ENCODE measurements at places on chromosomes 1 and 21. TPM values are rescaled to one million over a fixed set of nuclear protein-coding genes. Genes with fewer than 3 reads are reported as not detected.

DNA sequence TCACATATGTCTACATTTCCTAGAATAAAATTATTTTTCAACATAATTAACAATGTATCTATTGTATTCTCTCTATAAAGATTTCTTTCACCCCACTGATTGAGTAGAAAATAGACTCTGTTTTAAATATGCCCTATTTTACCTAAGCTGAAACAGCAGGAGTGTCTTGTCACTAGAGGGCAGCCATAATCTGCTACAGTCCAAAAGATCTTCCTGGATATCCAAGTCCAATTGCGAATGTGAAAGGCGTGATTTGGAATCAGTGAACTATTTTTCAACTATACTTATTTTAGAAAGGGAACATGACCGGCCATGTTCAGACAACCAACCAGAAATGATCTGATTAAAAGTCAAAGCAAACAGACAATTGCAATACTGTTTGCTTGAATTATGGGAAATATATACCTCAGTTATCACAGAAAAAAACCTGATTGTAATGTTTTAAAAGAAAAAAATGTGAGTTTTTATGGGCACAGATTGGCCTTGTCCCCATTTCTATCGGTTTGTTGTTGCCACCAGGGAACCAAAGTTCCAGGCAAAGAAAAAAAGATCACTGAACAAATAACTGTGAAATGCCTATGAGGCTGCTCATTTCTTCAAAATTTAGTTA, 1211.0 kb upstream of the ADGRL4 start:
- DNase-seq = peak; percentile 62

DNA sequence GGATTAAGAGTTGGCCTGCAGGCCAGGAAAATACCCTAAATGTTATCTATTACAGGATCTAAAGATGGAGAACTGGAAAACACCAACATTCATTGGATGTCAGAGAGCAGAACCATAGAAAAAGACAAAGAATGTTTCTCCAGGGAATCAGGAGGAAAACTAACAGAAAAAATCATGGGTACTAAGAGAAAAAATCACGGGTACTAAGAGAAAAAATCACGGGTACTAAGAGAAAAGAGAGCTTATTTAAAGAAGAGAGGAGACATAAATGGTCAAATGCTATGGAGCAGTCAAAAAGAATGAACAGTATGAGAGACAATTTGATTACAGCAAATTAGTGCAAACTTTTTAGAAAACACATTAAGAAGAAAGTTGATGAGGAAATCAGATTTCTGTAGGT, 73.8 kb upstream of the SERBP1 start:
- DNase-seq = no peak

DNA sequence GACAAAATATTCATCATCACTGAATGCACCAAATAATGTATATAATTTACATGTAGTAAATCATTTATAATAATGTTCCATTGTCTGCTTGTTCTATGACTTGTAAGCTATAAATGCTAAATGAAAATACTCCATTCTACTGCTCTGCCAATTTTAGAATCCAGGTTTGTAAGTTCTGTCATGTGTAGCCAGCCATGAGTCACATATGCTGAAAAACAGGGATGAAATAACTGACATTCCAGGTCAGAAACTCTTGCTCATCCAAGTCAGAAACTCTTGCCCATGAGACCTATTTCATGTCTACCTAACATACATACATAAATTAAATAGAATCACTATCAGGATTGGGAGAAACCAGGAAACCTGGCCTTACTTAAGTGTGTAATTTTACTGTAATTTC, 95.6 kb downstream of the ASH1L start:
- no peak for DNase-seq

GRCh38 chr1:37031429-37031828, 2.9 kb downstream of the GRIK3 start:
- no peak for DNase-seq

The AMY1A gene
- polyA plus RNA-seq = not detected

GRCh38 chr1:172719066-172719627, 60.2 kb downstream of the FASLG start:
- no peak for DNase-seq

GRCh38 chr1:156749419-156750118, 1.9 kb downstream of the HDGF start:
- DNase-seq = peak; percentile 86

DNA sequence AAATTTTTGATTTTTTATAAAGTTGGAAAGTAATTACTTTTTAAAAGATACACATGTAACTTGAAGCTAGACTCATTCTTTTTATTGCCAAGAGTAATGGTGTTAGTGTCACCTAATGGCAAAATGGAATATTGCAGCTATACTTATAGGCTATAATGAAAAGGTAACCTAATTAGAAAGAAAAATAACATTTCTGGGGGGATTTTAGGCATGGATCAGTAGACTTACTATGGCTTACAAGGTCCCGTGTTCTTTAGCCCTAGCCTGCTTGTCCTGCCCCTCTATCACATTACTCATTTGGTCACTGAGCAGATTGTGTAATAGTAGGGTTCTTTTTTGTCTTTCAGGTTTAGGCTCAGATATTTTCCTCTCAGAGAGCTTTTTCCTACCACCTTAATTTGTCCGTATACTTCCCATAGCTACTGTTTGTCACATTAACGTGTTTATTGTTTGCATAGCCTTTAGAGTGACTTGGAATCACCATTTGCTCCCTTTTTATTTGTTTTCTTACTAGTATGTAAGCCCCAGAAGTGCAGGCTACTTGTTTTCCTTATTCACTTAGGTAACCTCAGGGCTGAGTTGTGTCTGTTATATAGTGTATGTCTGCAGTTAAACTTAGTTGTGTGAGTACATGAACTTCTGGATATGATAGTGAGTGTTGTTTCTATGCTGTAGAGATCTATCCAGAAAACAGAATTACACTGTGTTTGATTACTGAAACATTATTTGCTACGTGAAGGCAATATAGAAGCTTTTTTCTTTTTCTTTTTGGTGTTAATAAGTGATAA, 58.7 kb downstream of the RABGAP1L start:
- peak; percentile 16 for DNase-seq

DNA sequence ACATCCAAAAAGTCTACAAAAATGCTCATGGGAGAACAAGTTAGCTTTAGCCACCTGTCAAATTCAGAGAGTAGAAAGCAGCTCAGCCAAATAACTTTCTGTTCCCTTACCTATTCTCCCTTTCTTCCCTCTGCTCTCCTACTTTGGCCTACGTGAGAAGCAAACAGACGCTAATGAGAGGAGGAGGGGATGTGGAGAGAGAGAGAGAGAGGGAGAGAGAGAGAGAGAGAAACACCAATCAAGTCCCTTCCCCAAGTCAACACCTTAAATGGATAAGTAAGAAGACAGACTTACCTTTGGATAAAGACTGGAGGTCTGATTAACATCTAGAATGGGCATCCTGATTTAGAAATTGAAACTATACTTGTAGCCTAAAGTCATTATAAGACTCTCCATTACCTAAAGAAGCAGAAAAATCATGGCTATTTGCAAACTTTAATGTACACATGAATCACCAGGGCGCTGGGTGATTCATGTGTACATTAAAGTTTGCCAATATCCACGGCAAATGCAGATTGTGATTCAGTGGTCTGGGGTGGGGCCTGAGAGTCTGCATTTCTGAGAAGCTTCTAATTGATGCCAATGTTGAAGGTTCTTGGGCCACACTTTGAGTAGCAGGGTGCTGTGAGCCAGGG, 13.1 kb upstream of the DUSP12 start:
- no peak for DNase-seq

The TMPRSS15 gene
- 0.01 TPM for polyA plus RNA-seq

GRCh38 chr1:52911541-52911940, 10.0 kb downstream of the ECHDC2 start:
- DNase-seq = no peak

The PLD5 gene
- 0.36 TPM for polyA plus RNA-seq

DNA sequence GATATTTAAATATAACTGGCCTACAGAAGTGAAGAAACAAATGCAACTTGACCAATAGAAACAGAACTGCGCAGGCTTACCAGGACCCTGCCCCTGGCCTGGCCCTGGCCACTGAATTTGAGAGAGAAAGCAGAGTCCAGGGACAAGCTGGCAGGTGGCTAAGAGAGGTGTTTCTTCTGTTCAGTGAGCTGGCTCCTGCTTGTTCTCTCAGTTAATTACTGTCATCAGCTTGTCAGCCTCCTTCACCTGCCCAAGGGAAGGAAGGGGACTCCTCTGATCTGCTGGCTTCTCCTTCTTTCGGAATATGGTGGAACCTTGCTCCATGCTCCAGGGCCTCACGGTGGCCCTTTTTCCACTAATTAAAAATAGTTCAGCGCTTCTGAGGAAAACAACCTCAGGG, 388.4 kb downstream of the DISC1 start:
- no peak for DNase-seq

DNA sequence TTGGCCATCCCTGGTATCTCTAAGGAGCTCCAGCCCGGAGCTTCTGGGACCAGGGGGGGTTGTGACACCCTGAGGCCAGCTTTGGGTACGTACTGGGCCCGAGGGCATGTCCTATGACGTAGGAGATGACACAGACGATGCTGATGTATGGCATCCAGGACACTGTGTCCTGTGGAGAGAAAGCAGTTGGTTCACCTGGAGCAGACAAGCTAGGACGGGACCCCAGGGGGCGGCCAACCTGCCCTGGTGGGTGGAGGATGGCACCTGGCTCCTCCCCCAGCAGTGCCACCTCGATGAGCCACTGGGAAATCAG, 12.1 kb upstream of the SLC2A7 start:
- no peak for DNase-seq

The UBE2J2 gene
- polyA plus RNA-seq = 52.9 TPM

DNA sequence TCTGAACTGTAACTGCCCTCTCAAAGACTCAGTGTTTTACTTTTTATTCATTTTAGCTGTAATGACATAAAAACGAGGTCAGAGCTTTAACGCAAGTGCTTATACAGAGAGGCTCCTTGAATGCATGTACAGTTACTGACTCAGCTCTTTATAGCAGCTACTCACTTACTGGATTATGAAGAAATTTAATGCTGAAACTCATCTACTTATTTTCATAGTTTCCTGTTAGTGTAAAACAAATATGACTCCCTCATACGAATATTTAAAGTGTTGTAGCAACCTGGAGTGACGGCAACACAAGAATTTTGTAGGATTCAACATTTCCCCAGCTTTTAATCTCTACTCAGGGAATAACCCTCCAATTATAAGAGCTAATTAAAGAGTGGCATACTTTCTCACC, 32.7 kb downstream of the ADSS2 start:
- DNase-seq = no peak

DNA sequence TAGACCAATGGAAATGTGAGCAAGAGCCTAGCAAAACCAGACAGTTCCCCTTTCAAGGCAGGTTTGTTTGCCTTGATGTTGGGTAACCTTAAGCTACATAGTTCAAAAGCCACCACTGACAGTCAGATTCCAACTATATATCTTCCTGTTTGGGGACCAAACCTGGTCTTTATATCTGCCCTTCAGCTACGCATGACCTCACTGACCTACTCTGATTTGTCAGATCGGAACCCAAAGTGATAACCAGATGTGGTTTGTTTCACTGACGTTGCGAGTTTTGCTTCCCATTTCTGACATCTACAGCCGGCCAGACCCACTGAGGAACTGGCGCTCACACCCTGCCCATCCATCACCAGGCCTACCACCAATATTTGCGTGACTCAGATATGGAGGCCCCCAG, 361.1 kb upstream of the CHRM3 start:
- no peak for DNase-seq

The TP73 gene
- 0.55 TPM for polyA plus RNA-seq
